CD4-positive, alpha-beta T cell treated with Interleukin-6 at 100 ng/mL for 8 hours (primary cell): ENCODE measurements at places on chromosomes 13 and 19.

- DNase-seq, result no peak
These were observed 254.7 kb upstream of the SGCG start for GRCh38 chr13:22925881-22926747.

DNA sequence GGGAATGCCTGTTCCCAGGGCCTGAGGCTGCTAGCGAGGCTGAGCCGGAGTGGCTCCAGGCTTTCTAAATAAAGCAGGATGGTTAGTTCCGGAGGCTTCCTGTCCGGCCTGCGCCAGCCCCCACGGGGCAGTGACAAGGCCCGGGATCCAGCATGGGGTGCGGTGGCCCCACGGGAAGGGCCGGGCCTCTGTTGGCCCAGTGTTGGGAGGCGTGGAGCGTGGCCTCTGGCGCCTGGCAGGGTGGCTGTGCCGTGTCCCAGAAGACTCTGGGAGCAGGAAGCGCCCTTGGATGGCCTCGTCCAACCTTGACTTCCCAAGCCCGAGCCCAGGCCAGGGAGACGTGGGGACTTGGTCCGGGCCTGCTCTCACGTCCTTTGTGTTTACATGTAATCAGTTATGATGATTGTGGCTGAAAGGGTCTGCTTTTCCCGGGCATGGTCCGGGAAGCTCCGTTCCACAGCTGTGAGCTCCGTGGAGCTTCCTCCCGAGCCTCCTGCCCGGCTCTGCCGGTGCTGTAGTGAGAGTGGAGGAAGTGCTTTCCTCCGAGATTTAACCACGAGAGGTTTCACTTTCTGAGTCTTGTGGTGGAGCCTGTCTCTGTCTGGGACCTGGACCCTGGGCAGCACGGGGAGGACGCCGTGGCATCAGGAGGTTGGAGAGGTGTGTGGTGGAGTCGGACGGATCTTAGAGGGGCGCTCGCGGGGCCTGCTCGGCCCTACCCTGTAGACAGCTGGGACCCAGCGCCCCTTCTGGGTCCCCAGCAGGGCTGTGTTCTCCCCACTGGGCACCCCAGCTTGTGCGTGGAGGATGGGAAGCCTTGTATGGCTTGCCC is 4.6 kb downstream of the GNA11 start:
- peak; percentile 27 for DNase-seq

DNA sequence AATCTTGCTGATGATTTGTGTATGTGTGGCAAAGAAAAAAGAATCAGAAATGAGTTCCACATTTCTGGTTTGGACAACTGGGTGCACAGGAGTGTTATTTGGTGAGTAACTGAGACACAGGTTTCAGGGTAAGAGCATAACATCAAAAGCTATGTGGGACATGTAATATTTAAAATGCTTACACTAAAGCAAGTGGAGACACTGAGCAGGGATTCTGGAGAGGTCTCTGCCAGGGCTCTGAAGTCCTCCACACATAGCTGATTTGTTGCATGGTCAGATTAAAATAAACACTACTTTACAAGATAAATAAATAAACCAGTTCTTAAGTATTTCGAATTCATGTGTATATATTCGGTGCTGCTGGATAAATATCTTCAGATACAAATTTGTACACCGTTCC is 16.3 kb upstream of the PEG3 start:
- DNase-seq, result no peak

DNA sequence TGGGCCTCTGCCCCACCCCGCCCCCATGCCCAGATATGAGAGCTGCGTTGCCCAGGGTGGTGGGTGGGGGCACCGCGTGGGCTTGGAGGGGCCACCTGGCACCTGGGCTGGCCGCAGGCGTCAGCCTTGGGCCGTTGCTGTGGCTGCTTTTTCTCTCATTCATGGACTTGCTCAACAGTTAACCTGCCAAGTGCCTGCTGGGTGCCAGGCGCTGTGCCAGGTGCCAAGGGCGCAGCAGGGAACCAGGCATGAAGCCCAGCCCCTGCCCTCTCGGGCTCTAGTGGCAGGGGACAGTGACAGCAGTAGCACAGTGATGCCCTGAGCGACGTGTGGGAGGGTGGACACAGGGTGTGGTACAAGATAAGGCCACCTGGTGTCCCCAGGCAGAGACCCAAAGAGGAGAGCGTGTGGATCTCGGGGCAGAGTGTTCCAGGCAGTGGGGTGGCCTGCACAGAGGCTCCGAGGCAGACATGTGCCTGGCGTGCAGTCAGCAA is 28.1 kb downstream of the DHX34 start:
- DNase-seq, result no peak

GRCh38 chr13:43804461-43805070 is 17.8 kb upstream of the ENOX1 start:
- DNase-seq, result peak; percentile 38

DNA sequence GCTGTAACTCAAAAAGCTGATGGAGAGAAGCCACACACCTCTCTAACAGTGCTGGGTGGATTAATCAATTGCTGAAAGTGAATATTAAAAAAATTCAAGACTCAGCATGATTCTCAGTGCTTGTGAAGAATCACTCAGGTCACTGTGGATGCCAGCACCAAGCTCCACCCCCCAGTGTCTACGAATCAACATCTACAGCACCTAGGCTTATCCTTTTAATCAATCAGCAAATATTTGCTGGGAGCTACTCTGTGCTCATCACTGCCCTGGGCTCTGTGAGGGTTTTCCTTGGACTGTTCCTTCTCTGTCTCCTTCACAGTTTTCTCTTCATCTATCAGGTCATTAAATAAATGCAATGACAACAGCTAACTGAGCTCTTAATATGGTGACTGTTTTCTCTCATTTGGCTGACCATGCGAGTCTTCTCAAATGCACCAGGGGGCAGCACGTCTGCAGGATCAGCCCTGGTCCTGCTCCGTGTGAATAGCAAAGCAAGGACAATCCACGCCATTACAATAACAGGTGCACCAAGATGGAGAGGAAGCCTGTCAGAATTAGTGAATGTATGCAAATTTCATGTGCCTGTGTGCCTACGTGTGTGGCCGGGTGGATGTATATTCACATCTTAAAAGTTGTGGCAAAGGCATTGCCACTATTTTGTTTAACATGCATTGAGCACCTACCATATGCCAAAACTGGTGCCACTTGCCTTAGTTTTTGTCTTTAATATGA is 14.6 kb upstream of the C13orf42 start:
- peak; percentile 15 for DNase-seq

GRCh38 chr13:74678308-74678965 is 544.2 kb upstream of the KLF12 start:
- DNase-seq, result no peak

- no peak for DNase-seq
These were observed 11.0 kb downstream of the TMEM272 start for GRCh38 chr13:51833980-51834379.

- DNase-seq, result no peak
These were observed 17.7 kb downstream of the PLEKHF1 start for GRCh38 chr19:29683009-29683408.

DNA sequence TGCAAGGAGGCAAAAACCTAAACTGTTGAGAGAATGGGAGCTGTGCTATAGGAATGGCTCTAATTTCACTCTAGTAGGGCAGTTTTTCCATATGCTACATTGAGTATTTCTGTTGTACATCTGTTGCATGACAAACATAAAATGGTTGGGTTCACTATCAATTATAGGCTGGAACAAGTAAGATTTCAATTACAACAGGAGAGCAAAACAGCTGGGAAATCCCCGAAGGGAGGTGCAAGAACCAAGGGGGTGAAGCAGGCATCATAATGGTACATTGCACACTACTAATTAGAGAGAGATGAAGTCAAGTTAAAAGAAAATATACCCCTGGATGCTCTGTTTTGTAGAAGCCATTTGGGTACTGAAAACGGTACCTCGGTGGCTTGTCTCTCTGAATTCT is 389.5 kb downstream of the PCDH9 start:
- DNase-seq, result no peak

- DNase-seq, result no peak
These were observed 12.4 kb downstream of the ZNF444 start for GRCh38 chr19:56153507-56153906.

- no peak for DNase-seq
These were observed 26.2 kb downstream of the CELF5 start for GRCh38 chr19:3250675-3251074.

DNA sequence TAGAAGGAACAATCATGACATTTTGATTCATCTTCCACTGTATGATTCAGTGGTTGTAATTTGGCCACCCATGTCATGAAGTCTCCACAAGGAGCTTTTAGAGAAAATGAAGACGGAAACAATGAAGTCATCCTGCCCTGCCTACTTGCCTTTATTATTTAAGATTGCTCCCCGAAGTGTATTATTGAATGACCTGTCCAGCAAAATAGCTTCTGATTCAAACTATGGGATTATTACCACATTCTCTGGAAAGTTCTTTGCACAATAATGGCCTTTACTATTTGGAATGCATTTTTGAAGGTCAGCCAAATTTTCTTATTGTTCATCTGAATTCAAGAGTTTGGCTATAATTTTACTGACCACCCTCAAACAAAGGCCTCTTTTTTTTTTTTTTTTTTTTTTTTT is 77.8 kb upstream of the RFC3 start:
- DNase-seq, result no peak

- DNase-seq, result no peak
These were observed 5.4 kb downstream of the GATAD2A start for GRCh38 chr19:19410553-19411550.

DNA sequence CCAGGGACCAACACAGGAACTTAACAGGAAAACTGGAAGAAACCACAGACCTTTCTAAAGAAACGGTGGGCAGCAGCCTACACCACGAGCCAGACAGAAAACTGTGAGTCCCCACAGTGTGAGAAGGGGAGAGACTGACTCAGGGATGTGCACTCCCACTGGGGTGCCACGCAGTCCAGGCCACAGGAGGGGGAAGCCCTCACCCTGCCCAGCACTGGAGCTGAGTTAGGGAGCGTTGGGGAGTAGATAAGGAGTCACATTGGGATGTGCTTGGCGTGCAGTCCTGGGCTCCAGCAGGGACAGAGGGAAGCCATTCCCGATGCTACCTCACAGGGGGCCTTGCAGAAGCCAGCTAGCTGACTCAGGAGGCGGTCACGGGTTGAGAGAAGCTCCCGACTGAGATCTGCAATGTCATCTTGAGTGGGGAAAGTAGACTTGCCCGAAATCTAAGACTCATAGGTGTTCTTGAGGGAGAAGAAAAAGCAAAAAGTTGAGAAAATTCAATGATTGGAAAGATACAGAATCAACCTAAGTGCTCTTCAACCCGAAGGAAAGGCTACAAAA is 17.3 kb downstream of the SIGLEC8 start:
- DNase-seq, result no peak

DNA sequence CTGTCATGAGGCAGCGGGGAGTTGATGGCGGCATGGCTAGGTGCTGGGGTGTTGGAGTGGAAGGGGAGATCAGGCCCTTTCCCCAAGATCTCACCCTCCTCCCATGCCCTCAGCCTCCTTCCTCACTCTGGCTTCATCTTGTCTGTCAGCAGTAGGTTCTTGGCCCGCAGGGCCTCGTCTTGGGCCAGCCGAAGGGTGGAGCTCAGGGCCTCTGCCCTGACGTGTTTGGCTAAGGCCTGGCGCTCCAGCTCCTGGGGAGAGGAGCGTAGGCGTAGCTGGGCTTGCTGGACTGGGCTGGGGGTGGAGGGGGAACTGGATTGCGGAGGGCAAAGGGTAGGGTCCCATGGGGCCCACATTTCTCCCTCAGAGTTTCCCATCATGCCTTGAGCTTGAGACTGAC is 23.2 kb downstream of the TSKS start:
- DNase-seq, result no peak

GRCh38 chr13:24165746-24166145 is 5.2 kb downstream of the SPATA13 start:
- DNase-seq, result no peak

- no peak for DNase-seq
These were observed 33.9 kb upstream of the MIR17HG start for GRCh38 chr13:91313581-91313980.

- DNase-seq, result no peak
These were observed 15.9 kb upstream of the ZNF681 start for GRCh38 chr19:23774524-23774971.

- DNase-seq, result no peak
These were observed 8.9 kb downstream of the PIAS4 start for GRCh38 chr19:4016486-4016885.

DNA sequence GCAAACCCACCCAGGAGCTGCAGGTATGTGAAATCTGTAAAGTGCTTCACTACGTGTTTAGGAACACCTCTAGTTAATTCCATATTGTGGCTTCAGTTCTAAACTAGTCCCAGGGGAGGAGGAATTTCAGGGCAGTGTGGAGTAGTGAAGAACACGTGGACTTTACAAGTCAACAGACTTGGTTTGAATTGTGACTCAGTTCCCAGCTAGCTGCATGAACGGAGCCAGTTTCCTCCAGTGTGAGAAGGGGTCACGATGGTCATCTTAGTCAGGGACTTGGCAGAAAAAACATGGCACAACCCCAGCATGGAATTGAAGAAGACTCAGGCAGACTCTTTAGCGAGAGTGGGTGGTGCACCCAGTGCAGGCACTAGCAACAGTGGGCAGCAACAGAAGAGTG is 175.7 kb upstream of the UBL3 start:
- no peak for DNase-seq

DNA sequence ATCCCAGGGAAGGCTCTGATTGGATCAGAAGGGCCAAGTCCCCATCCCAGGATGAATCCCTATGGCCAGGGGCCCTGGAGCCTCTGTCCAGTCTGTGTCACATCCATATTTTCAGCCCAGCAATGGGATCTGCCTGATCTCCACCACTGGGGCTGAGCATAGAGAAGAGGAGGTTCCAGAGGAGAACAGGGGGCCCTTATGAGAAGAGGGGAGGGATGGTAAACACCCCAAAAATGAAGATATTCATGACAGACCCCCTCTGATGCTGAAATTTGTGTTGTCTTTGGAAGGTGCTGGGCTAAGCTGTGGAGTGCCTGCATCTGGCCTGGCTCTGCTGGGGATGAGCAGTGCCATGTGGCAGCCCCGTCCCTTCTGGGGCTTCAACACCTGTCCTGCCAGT is 14.5 kb downstream of the KLHL26 start:
- DNase-seq, result no peak

- no peak for DNase-seq
These were observed 26.6 kb downstream of the KLF2 start for GRCh38 chr19:16351133-16351809.

GRCh38 chr13:43242040-43242439 is 218.7 kb downstream of the DNAJC15 start:
- no peak for DNase-seq

GRCh38 chr13:35956074-35956473 is 175.1 kb downstream of the DCLK1 start:
- DNase-seq, result no peak
